Nephron progenitor cell (in vitro differentiated cells): ENCODE measurements at places on chromosomes 4 and X.

- no peak for DNase-seq
These were observed 568.1 kb upstream of the DIPK2B start for GRCh38 chrX:45768666-45769236.

- DNase-seq: peak; percentile 48
These were observed 235.3 kb downstream of the GPAT3 start for GRCh38 chr4:83771113-83771705.

DNA sequence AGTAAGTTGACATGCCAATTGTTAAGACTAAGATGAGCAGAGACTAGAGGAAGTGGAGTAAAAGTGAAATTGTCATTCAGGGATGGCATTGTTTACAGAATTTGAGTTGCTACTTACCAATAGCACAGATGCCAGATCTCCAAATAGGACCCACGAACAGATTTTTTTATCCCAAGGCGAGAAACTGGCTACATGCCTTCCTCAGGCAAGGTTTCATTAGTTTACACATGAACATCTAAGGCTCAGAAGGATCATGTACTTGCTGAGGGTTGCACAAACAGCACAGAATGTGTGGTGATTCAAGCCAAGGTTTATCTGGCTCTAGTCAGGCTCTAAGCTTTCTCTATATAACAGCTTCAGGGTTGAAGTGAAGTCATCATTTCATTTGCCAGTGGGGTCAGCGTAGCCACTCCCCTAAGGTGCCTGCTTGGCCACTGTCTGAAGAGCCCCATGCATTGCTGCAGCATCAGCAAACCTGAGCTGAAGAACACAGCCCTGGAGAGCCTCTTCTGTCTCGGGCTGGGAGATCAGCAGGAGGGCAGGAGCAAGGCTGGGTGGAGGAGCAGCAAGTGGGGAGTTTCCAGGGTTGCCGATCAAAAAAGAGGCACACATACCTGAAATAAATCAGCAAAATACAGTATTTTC lies 193.0 kb upstream of the LCORL start:
- DNase-seq: peak; percentile 3

DNA sequence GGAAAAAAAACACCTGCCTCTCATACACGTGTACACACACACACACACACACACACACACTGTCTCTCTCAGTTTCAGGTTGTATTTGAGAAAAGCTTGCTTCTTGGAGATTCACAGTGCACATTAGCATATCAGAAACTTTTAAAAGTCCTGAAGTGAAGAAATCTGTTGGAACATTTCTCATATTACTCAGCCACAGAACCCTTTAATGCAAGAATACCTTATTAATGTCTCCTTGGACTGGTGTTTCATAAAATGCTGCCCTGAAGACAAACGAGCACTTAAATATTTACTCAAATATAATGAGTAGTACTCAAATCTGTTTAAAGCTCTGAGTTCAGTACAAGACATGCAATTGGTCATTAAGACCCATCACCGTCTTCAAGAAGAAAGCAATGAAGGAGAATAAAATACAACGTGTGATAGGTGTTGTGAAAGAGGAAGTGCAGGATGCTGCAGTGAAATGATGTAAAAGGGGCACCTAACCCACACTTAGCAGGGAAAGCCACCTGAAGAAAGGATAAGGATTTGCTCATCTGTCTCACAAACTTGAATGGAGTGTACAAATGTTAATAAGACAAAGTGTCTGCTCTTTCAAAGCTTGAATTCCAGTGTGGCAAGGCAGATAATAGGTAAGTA lies 57.0 kb downstream of the DCLK2 start:
- DNase-seq: no peak

GRCh38 chr4:151239608-151240007 lies 37.4 kb upstream of the PRSS48 start:
- no peak for DNase-seq

- DNase-seq: peak; percentile 12
These were observed 35.9 kb downstream of the ANKRD17 start for GRCh38 chr4:73222466-73223257.

- no peak for DNase-seq
These were observed 135.8 kb upstream of the FRG1 start for GRCh38 chr4:189804894-189805293.

- DNase-seq: no peak
These were observed 212.9 kb downstream of the LDB2 start for GRCh38 chr4:16685536-16685935.

GRCh38 chrX:11792461-11793421 lies 34.7 kb downstream of the MSL3 start:
- DNase-seq: no peak

DNA sequence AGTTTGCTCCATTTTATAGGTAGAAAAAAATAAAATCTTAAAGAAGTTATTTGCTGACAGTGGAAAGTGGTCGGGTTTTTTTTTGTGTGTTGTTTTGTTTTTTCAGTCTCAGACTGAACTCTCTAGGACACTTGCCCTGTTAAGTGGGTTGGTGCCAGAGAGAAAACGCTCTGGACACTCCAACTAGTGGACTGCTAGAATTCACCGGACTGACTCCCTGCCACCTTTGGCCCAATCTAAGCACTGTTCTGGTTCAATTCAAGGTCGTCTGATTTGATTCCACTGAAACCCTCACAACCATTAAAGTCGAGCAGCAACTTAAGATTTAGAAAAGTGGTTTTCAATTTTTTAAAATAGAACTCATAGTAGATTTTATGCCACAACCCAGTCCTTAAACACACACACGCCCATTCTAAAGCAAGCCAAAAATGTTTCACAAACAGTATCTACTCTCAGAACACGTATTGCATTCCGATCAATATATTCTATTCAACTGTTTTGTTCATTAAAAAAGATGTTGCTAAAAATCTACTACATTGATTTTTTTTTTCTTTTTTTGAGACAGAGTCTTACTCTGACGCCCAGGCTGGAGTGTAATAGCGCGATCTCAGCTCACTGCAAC lies 27.3 kb downstream of the RWDD4 start:
- DNase-seq: no peak

GRCh38 chr4:132101526-132101925 lies 1047.6 kb upstream of the PCDH10 start:
- no peak for DNase-seq

GRCh38 chr4:70530997-70531396 lies 12.6 kb downstream of the AMTN start:
- DNase-seq: no peak

GRCh38 chr4:101678180-101678579 lies 112.3 kb upstream of the BANK1 start:
- DNase-seq: no peak

DNA sequence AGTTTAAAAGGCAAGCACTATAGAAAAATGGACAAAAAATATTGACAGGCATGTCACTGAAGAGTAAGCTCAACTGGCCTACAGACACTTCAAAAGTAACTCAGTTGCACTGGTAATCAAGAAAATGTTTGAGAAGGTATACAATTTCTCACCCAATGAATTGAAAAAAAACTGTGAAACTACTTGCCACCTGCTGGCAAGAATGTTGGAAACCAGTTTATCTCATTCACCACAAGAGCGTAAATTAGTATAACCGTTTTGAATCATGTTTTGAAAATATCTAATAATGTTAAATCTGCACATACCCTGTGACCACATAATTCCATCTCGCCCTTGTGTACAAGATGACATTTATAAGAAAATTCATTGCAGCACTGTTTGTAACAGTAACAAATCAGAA lies 31.7 kb downstream of the TXK start:
- no peak for DNase-seq

GRCh38 chr4:82284475-82284857 lies 89.3 kb downstream of the HNRNPD start:
- DNase-seq: no peak

DNA sequence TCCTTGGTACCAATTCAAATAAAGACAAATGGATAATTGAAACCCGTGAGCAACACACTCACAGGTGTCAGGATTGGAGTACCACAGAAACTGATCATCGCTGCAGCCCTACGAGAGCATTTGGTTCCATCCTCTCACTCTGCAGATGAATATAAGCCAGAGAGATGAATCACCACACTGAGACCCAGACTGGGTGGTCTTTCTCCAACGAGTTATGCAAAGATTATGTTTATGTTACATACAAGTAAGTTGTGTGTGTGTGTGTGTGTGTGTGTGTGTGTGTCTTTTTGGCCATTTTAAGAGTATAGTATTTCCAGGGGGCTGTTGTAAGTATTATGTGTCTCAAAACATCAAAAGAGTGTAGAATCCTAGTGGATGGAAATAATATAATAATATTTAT lies 329.5 kb upstream of the ZFP42 start:
- DNase-seq: no peak

DNA sequence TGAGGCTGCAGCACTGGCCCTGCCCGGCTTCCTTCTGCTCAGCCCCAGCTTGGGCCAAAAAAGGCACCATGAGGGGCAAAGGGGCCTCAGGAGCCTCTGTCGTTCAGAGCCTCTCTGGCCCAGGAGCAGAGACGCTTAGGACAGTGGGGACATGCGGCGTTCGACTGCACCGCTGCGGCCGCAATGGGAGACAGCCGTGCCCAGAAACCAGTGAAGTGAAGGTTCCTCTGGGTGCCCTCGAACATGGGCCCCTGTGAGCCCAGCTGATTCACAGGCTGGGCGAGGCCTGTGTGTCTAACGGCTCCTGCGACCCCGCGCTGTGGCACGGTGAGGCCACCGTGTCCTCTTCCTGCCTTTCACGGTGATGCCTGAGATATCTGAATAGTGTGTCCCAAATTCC lies 235.0 kb downstream of the AFAP1 start:
- no peak for DNase-seq

DNA sequence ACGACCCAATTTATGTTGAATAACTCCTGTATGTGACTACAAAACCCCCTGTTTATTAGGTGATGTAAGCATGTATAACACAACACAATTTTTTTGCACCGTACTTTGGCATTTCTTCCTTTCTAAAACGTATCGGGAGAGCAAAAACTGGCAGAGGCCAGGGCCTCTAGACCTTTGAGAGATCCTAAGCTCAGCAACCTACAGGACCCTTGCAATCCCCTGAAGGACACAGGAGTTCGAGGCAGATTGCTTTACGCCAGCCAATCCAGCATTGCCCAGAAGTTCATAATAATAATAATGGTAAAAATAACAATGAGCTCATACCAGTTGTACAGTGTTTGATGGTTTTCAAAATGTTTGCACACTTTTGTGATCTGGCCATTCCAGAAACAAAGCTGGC lies 7.7 kb downstream of the NKX3-2 start:
- no peak for DNase-seq

GRCh38 chrX:48648336-48648751 lies 35.3 kb upstream of the WAS start:
- peak; percentile 10 for DNase-seq

GRCh38 chr4:23736466-23736865 lies 153.4 kb downstream of the PPARGC1A start:
- no peak for DNase-seq

DNA sequence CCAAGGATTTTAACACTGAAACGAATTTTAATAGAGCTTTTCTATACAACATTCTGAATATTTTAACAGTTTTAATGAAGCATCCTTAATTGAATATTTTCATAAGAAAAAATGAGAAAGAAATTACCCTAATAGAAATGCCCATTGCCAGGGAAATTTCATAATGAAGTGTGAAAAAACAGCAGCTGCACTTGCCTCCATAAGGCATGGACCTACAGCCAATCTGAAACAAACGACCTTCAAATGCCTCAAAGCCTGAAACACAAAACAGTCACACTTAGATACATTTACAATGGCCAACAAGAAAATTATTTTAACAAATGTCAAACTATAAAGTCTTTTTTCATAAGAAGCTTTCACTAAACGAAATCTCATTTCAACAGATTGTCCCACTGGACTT lies 74.4 kb downstream of the SLC9B1 start:
- DNase-seq: no peak

DNA sequence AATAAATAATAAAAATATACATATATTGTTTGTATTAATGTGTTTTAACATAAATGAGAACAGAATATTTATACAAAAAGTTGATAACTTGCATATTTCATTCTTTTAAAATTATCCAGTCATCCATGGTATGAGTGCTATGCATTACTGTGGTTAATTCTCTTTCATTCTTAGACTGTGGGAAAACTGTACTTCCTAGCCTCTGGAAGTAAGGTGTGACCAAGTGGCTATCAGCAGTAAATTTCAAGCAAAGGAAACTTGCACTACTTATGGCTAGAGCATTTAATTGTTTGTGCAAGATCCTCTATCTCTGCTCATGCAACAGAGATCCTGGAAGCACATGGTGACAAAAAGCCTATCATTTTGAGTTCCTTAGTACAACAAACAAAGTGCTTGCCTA lies 1054.5 kb upstream of the PABPC4L start:
- no peak for DNase-seq

DNA sequence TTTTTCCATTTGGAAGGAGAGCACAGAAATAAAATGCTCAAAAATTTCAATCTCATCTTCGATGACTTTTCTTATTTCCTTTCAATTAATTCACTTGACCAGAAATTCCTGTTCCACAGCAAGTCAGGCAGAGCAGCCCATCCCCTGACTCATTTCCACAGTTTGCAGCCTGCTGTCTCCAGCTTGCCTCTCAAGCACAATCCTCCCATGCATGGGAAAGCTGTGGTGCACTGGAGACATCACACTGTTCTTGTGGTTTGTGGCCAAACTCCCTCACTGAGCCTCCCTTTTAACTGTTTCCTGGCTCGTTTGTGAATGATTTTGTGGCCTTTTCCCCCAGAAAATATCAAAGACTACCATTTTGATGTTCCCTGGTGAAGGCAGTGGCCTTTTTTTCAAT lies 114.0 kb upstream of the ENPEP start:
- DNase-seq: no peak

DNA sequence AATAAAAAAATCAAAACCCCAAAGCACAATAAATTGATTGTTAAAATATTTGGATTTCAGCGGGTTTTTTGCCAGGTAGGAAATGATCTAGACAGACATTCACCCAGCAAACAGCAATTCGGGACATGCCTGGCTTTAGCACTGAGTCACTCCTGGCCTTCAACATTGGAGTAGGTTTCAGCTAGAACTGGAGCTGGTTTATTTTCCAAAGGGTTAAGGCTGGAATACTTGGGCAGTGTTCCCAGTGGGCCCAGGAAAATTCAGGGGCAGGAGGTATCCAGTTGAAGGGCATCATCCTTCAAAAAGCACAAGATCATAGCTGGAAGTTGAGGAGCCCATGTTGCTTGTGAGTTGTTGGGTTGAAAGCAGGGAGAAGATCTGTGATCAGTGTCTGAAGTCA lies 41.0 kb downstream of the TXLNG start:
- no peak for DNase-seq

- DNase-seq: no peak
These were observed 445.5 kb downstream of the ZIC3 start for GRCh38 chrX:138011468-138011867.

GRCh38 chr4:109548655-109549054 lies 11.4 kb upstream of the MCUB start:
- DNase-seq: no peak

DNA sequence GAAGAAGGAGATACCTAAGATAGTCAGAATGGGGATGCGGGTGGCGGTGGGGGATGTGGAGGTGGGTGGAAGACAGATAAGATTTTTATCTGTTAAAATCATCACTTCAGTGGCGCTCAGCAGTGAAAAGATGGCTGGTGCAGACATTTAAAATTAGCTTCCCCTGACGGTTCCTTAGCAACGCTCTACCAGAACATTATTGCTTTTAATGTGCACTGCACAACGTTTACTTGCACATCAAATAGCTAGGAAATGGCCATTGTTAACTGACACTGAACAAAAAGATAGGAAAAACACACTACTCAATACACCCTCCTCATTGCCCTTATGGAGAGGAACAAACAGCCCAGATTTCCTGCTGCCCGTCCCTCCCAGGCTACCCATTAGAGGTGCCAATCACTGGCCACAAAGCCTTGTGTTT lies 61.0 kb upstream of the FTHL17 start:
- no peak for DNase-seq
